CD8-positive, alpha-beta memory T cell (primary cell): ENCODE measurements at places on chromosomes 2 and 18. TPM values are rescaled to one million over a fixed set of nuclear protein-coding genes. Genes with fewer than 3 reads are reported as not detected.

- no peak for DNase-seq
- H3K27me3 ChIP-seq = no peaks in the 10 kb centered on the region
- H3K4me1 ChIP-seq = no peaks in the 10 kb centered on the region
- H3K36me3 ChIP-seq = no peaks in the 10 kb centered on the region
- no peak overlapping the region for H3K4me3 ChIP-seq
Measured at GRCh38 chr2:71530641-71531332, 77.4 kb downstream of the DYSF start.

DNA sequence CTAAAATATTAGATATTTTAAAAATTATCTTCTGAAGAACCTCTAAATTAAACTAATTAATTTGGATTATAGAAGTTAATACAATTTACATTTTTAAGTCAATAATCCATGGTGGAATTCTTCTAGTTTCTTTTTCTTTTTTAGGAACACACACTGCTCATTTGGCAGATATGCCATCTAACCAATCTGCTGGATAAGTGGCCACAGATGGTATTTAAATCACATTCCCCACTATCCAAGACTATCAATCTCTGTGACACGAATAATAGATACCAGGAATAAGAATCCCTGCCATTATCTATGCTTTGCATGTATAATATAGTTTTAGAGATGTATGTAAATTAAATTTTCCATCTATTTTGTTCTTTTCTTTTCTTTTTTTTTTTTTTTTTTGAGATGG lies 58.5 kb downstream of the CABYR start:
- H3K27me3 ChIP-seq = no peaks in the 10 kb centered on the region
- H3K27ac ChIP-seq = no peak overlapping the region
- DNase-seq = no peak
- no peak overlapping the region for H3K4me3 ChIP-seq
- no peaks in the 10 kb centered on the region for H3K4me1 ChIP-seq

DNA sequence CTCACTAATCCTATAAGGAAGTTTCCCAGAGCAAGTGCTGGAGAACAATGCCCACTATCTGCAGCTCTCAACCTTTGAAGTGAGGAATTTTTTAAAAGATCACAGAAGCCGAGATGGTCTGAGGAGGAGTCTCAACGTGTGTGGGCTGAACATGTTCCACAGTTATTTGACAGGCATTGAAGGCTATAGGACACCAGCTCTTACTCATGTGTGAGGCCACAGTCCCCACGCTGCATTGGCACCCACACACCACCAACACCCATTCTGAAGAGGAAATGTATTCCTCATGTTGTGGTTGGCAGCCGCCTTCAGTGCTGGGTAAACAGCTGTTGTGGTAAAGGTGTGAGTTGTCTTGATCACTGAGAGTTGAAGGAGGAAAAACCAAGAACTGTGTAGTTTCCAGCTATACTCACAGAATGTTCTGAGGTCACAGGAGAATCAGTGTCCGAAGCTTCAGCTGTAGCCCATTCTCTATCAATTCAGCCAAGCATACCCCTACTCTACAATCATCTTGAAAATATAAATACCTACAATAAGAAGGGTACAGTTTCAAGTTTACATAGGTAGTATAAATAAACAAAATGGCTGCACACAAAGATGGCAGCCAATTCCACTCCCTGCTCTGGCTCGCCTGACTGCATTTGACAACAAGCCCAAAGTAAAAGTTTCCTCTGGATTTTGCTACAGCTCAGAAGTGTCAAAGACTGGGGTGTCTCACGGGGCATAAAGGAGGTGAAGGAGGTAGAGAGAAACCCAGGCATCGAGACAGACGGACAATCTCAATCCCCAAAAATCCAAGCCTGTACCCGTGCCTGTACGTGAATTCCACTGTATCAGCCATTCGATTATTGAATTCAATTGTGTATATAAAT lies 12.1 kb downstream of the CD226 start:
- H3K36me3 ChIP-seq = no peaks in the 10 kb centered on the region
- H3K27me3 ChIP-seq = no peaks in the 10 kb centered on the region
- peaks cover 58% of the 10 kb centered on the region for H3K4me1 ChIP-seq
- no peak overlapping the region for H3K27ac ChIP-seq
- peak; percentile 77 for DNase-seq

DNA sequence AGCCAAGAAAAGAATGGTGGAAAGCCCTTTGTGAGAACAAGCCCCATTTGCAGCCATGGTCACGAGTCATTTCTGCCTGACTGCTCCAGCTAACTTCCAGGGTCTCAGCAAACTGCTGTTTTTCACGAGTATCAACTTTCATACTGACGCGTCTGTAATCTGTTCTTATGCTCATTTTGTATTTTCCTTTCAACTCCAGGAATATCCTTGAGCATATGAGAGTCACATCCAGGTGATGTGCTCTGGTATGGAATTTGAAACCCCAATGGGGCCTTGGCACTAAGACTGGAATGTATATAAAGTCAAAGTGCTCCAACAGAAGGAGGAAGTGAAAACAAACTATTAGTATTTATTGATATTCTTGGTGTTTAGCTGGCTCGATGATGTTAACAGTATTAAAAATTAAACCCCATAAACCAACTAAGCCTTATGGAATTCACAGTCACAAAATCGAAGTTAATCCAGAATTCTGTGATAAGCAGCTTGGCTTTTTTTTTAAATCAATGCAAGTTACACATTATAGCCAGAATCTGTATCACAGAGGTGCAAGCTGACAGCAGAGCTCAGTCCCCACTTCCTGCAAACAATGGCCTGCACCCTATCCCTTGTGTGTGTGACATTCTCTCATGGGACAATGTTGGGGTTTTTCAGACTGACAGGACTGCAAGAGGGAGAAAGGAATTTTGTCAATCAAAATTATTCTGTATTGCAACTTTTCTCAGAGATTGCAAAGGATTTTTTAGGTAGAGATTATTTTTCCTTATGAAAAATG lies 26.1 kb downstream of the SLC14A1 start:
- no peak overlapping the region for H3K27ac ChIP-seq
- no peaks in the 10 kb centered on the region for H3K36me3 ChIP-seq
- no peak overlapping the region for H3K4me3 ChIP-seq
- H3K4me1 ChIP-seq = no peaks in the 10 kb centered on the region
- DNase-seq = no peak

- H3K36me3 ChIP-seq = no peaks in the 10 kb centered on the region
- no peak overlapping the region for H3K27ac ChIP-seq
- DNase-seq = no peak
- no peaks in the 10 kb centered on the region for H3K4me1 ChIP-seq
- H3K27me3 ChIP-seq = no peaks in the 10 kb centered on the region
Measured at GRCh38 chr2:212892193-212892592, 259.2 kb downstream of the IKZF2 start.

Gene CCDC74B
- total RNA-seq = 0.85 TPM

Gene ITGB6
- total RNA-seq = not detected
